ENCODE measurements at places on chromosomes 13 and 19.

DNA sequence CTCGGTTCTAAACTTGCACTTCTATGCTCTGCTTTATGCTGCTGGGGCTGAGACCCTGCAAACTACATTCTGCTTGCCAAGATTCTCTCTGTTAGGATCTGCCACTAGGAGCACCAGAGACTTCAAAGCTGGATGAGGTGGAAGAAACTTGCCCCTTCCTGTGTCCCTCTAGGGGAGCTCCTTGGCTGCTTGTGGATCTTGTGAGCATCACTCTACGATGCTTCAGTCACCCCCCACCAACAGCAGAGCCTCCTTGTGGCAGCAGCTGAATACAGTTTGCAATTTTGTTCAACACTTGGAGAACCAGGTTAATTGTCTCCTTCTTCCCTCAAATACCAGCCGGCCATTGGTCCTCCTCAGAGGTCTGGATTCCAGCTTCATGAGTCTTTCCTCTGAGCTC lies 310.6 kb downstream of the FGF14 start:
- H3K27me3 ChIP-seq = no peaks in the 10 kb centered on the region
- no peak for DNase-seq
- no peak overlapping the region for H3K4me3 ChIP-seq
- H3K36me3 ChIP-seq = no peaks in the 10 kb centered on the region
- H3K4me1 ChIP-seq = no peaks in the 10 kb centered on the region
- H3K27ac ChIP-seq = no peak overlapping the region

DNA sequence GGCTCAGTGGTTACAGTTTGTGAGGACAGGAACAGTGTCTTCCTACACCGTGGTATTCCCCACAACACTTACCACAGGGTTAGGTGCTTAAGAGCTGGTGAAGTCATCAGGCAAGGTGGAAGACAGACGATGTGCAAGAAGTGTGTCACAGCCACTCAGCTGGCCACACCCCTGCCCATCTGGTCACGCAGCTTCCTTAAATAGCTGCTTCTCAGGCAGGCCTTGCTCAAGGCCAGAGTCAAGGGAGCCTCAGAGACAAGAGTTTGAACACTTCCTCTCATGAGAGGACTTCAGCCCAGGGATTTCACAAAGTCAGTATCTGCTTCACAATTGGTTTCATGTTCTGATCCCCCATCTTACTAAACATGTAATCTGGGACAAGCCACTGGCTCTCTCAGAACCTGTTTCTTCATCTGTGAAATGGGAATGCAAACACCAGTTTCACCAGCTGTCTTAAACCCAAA lies 80.3 kb upstream of the FRY start:
- H3K27me3 ChIP-seq = no peaks in the 10 kb centered on the region
- H3K4me3 ChIP-seq = no peak overlapping the region
- DNase-seq = peak; percentile 80
- peaks cover 22% of the 10 kb centered on the region for H3K4me1 ChIP-seq
- peak overlapping the region; percentile 44 for H3K27ac ChIP-seq

GRCh38 chr13:112092453-112092852 lies 25.5 kb downstream of the SOX1 start:
- no peaks in the 10 kb centered on the region for H3K36me3 ChIP-seq
- no peaks in the 10 kb centered on the region for H3K27me3 ChIP-seq
- no peaks in the 10 kb centered on the region for H3K4me1 ChIP-seq
- no peak overlapping the region for H3K27ac ChIP-seq
- H3K4me3 ChIP-seq = no peak overlapping the region
- no peak for DNase-seq

DNA sequence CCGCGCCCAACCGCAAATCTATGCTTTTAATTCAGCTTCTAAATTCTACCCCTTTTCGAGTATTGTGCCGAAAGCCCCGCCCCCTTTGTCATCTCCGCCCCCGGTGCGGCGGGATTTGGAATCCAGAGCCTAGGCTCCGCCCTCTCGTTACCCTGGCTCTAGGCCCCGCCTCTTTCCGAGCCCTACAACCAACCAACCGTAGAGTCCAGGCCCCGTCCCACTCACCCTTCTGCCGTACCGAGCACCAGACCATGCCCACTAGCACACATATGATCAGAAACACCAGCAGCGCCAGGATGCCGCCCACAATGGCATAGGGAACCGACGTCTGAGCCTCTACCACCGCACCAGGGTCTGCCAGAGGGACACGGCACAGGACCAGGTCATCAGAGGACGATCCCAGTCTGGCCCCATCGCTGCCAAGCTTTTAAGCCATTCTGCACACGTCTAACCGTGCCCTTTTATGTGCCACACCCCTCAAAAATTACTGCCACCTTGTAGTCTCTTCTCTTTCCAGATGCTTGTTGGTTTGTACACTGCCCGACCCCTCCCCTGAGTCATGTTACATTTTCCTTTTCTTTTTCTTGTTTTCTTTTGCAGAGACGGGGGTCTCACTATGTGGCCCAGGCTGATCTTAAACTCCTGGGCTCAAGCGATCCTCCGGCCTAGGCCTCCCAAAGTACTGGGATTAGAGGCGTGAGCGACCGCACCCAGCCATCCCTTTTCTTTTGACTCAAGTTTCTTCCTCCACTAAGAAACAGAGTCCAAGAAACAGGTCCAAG lies 4.7 kb upstream of the ZNF428 start:
- H3K36me3 ChIP-seq = no peaks in the 10 kb centered on the region
- DNase-seq = no peak
- H3K27me3 ChIP-seq = no peaks in the 10 kb centered on the region
- no peak overlapping the region for H3K27ac ChIP-seq
- no peak overlapping the region for H3K4me3 ChIP-seq
- peaks cover 15% of the 10 kb centered on the region for H3K4me1 ChIP-seq

DNA sequence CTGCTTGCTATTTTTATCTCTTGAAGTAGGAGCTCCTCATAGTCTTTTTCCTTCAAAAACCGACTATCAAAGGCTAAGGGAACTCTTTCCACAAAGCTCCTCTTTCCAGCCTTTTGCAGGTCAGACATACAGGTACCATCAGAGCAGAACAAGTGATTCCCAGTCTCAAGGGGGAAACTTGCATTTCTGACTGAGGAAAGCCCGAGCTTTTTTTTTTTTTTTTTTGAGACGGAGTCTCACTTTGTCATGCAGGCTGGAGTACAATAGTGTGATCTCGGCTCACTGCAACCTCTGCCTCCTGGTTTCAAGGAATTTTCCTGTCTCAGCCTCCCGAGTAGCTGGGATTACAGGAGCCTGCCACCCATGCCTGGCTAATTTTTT lies 32.0 kb downstream of the RUBCNL start:
- H3K4me3 ChIP-seq = no peak overlapping the region
- DNase-seq = no peak
- H3K27me3 ChIP-seq = no peaks in the 10 kb centered on the region
- no peaks in the 10 kb centered on the region for H3K4me1 ChIP-seq
- H3K27ac ChIP-seq = peak overlapping the region; percentile 53
- H3K36me3 ChIP-seq = peaks cover 91% of the 10 kb centered on the region

- no peaks in the 10 kb centered on the region for H3K36me3 ChIP-seq
- no peaks in the 10 kb centered on the region for H3K4me1 ChIP-seq
- no peak overlapping the region for H3K27ac ChIP-seq
- DNase-seq = no peak
These were observed 22.6 kb downstream of the CEBPA start for GRCh38 chr19:33279430-33280350.

DNA sequence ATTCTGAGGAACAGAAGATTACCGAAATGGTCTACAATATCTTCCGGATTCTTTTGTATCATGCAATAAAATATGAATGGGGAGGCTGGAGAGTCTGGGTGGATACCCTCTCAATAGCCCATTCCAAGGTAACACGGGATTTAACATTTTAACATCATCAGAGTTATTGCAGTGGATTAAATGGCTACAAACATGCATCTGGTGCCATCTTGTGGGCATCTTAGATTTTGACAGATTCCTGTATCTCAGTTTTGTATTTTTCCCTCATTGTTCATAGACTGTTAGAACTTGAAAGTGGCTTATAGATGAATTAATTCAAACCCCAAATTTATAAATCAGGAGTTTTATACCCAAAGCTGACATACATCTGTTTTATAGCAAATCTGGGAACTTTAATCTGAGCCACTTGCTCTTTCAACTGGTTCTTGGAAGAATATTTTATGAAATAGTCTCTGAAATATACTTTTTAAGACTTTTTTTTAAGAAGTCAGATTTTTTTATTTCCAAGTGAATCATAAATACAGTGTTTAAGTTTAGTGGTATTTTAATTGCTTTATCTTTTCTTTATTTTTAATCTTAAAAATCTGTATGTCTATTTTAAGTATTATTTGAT lies 215.2 kb downstream of the NBEA start:
- no peaks in the 10 kb centered on the region for H3K27me3 ChIP-seq
- H3K27ac ChIP-seq = no peak overlapping the region
- no peaks in the 10 kb centered on the region for H3K36me3 ChIP-seq
- no peak overlapping the region for H3K4me3 ChIP-seq

- no peaks in the 10 kb centered on the region for H3K27me3 ChIP-seq
- H3K27ac ChIP-seq = no peak overlapping the region
- no peaks in the 10 kb centered on the region for H3K4me1 ChIP-seq
- H3K36me3 ChIP-seq = no peaks in the 10 kb centered on the region
- DNase-seq = no peak
These were observed 11.7 kb upstream of the OVOL3 start for GRCh38 chr19:36099166-36099785.

DNA sequence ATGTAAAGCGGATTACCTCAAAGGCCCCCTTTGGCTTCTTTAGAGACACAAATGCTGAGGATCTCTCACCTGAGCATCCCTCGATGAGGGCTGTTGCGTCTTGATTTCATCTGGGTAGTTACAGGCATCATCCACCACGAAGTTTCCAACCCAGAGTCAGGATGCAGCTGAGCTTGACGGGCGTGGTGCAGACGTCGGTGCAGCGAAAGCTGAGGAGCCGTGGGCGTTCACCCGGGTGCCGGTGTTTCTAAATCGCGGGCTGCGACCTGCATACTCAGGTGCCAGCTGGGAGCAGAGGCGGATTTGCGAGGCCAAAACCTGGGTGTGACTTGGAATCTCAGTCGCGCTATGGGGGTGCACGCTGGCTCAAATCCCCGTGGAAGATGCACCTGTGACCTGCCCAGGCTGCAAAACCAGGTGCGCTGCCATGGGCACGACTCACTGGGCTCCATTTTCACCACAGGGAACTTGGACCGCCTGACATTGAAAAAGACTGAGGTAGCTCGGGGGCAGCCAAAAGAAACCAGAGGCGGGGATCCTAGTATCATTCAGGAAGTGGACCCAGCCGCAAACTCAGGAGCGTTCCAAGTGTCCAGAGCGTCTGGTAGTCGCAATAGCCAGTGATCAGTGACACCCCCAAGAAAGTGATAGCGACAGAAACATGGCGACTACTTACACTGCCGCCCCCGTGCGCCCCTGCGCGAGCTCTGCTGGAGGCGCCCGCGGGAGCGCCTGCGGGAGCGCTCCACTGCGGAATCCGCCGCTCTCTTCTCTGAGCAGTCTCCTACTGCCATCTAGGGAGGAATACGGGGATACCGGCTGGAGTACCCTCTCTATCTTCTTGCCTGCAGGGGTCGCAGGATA lies 36.4 kb upstream of the IGFL4 start:
- no peak overlapping the region for H3K27ac ChIP-seq
- H3K4me1 ChIP-seq = peaks cover 7% of the 10 kb centered on the region
- no peaks in the 10 kb centered on the region for H3K36me3 ChIP-seq

DNA sequence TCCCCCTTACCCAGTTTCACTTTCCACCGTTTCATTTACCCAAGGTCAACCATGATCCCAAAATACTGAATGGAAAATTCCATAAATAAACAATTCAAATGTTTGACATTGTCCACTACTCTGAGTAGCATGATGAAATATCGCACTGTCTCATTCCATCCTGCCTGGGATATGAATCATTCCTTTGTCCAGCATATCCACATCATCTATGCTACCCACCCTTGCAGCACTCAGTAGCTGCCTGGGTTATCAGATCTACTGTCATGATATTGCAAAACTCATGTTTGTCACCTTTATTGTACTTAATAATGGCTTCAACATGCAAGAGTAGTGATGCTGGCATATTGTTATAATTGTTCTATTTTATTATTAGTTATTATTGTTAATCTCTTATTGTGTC lies 263.9 kb upstream of the NBEA start:
- DNase-seq = no peak
- no peaks in the 10 kb centered on the region for H3K27me3 ChIP-seq
- no peak overlapping the region for H3K27ac ChIP-seq

Measured in B cell (primary cell).